ENCODE measurements at places on chromosomes 4 and X.

DNA sequence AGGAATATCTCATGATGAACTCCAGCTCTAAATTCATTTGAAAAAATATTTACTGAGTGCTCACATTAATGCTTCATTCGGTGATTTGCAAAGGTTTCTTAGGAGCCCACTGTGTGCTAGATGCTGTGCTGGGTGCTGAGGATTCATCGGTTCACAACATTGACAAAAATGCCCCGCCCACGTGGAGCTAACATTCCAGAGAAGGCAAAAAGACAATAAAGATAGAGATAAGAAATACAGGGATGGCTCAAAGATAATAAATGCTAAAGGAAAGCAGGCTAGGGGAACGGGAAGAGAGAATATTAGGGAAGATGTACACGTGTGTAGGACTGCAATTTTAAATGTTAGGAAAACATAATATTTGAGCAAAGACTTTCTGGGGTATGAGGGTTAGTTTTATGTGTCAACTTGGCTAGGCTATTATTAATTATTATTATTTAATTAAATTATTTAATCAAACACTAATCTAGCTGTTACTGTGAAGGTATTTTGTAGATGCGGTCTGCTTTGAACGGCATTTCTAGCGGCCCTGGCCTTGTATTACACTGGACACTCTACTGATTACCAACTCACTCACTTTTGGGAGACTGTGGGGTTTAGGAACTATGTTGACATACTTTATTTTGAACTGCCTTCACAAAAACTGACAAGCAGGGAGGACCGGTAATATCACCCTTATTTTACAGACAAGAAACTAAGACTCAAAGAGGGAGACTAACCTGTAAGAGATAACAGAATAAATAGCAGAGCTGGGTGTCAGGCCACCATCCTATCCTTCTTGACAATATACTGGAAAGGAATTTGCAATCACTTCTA, 61.9 kb upstream of the IRF2 start:
- DNase-seq: peak; percentile 45

GRCh38 chr4:683982-684622, 4.8 kb downstream of the SLC49A3 start:
- DNase-seq: peak; percentile 89

- no peak for DNase-seq
Observed at GRCh38 chrX:12895866-12896265, 10.6 kb upstream of the TLR8 start.

- no peak for DNase-seq
Observed at GRCh38 chr4:114187592-114187991, 208.1 kb upstream of the ARSJ start.

DNA sequence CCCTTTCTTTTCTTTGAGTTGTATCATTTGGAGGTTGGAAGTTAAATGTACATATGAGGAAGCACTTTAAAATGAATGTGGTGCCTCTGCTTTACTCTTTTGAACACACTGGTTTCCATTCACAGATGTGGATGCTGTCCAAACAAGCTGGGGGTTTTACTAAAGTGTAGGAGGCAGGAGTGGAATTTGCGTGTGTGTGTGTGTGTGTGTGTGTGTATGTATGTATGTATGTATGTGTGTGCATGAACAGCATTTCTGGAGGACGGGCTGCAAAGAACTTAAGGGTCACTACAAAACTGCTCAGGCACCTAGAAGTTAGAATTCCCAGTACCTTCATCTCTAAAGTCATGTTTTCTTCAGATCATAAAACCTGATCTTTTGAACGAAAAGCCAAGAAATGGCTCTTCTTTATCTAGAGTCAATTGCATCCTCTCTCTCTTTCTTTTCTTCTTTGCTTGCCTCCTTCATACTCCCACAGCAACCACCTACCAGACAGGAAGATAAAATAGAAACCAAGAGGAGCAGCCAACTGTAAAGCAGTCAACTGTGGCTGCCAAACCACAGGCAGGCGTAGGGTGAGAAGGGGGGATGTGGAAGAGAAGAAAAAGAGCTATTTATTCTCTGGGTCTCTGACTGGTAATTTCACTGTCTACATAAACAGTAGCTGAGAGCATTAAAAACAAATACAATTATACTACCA, 177.0 kb upstream of the RASGEF1B start:
- DNase-seq: no peak

Measured in GM23248 (cell line).